CD4-positive, alpha-beta memory T cell (primary cell): ENCODE measurements at places on chromosomes 1 and 21. TPM values are rescaled to one million over a fixed set of nuclear protein-coding genes. Genes with fewer than 3 reads are reported as not detected.

IPP gene
- polyA plus RNA-seq = 9.0 TPM

LCE6A gene
- not detected for polyA plus RNA-seq

FOXD2 gene
- 0.11 TPM for polyA plus RNA-seq

DONSON gene
- polyA plus RNA-seq = 2.2 TPM

INKA2 gene
- polyA plus RNA-seq = 0.16 TPM

LCE1C gene
- not detected for polyA plus RNA-seq

TTF2 gene
- 14.1 TPM for polyA plus RNA-seq

CRYAA gene
- not detected for polyA plus RNA-seq

AIRE gene
- 2.3 TPM for polyA plus RNA-seq

ETNK2 gene
- polyA plus RNA-seq = 3.9 TPM

ADORA1 gene
- 0.10 TPM for polyA plus RNA-seq

LMOD1 gene
- not detected for polyA plus RNA-seq

OSCP1 gene
- 1.1 TPM for polyA plus RNA-seq

CA6 gene
- 2.5 TPM for polyA plus RNA-seq
